ENCODE measurements at places on chromosomes 4 and X.

- no peak for DNase-seq
Measured at GRCh38 chr4:21628916-21629610, 319.5 kb downstream of the KCNIP4 start.

- DNase-seq: peak; percentile 32
Measured at GRCh38 chr4:83548151-83548905, 12.4 kb downstream of the GPAT3 start.

DNA sequence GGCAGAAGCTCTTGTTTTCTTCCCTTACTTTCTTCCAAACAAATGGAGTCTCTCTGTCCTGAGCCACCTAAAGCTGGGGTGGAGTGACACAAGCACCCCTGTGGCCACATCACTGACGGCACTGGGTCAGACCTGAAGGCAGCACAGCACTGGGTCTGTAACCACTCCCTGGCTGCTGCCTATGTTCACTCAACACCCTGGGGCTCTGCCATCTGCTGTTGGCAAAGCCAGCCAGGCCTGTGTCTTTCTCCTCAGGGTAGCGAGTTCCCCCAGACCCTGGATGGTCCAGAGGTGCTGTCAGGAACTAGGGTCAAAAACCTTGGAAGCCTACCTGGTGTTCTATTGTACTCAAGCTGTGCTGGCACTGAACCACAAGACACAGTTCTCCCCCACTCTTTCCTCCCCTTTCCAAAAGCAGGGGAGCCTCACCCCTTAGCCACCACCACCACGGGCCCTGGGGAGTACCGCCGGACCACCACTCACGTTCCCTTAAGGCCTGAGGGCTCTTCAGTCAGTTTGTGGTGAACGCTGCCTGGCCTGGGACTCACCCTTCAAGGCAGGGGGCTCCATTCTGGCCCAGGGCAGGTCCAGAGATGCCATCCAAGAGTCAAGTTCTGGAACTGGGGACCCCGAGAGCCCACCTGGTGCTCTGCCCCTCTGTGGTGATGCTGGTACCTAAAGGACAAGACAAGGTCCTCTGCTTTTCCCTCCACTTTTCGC is 31.5 kb downstream of the TMEM271 start:
- DNase-seq: no peak

DNA sequence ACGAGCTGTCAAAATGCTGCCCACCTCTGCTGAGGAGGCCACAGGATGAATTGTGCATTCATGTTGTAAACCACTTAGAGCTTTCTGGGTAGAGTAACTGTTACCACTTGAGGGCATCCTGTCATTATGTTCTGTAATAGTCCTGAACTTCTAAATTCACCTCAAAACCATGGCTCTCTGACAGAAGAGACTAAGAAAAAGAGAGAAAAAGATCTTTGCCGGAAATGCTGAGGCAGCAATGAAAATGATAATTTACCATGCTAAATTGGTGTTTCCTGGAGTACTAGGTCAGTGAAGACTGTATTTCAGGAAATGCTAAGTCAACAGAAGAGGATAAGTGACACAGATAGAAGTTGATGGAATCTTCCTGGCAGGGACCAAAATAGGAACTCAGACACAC is 942.3 kb upstream of the SLIT2 start:
- DNase-seq: no peak

DNA sequence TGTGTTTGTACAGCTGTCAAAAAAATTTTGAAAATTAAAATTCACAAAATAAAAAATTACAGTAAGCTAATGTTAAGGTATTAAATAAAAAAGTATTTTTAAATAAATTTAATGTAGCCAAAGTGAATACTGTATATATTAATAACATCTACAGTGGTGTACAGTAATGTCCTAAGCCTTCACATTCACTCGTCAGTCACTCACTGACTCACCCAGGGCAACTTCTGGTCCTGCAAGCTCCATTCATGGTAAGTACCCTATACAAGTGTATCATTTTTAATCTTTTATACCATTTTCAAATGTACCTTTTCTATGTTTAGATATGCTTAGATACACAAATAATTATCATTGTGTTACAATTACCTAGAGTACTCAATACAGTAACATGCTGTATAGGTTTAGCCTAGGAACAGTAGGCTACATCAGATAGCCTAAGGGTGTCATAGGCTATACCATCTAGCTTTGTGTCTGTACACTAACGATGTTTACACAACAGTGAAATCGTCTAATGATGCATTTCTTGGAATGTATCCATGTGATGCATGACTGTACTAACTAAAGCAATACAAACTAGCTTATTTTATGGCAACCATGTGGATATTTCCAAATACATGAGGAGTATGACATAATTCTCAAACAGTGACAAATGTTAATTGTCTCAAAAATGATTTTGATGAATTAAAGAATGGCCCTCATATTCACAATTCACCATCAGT is 13.7 kb downstream of the DDX60 start:
- no peak for DNase-seq

DNA sequence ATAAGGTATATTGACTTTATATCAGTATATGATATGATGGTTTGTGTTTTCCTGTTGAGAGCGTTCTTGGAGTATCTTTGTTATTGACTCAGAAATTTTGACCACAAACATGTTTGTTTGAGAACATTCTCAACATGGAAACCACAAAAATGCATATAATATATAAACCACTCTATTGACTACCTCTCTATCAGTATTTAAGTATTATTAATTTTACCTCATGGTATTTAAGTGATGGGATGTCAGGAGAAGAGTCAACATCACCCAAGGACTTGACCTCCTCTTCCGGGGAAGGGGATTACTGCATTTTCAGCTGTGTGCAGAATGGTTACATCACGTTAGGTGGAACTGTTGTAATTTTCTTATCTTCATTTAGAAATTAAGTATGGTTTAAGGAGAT is 54.3 kb upstream of the PUDP start:
- DNase-seq: no peak

Data from T-helper 22 cell (primary cell).